ENCODE measurements at places on chromosomes 16 and 17.

DNA sequence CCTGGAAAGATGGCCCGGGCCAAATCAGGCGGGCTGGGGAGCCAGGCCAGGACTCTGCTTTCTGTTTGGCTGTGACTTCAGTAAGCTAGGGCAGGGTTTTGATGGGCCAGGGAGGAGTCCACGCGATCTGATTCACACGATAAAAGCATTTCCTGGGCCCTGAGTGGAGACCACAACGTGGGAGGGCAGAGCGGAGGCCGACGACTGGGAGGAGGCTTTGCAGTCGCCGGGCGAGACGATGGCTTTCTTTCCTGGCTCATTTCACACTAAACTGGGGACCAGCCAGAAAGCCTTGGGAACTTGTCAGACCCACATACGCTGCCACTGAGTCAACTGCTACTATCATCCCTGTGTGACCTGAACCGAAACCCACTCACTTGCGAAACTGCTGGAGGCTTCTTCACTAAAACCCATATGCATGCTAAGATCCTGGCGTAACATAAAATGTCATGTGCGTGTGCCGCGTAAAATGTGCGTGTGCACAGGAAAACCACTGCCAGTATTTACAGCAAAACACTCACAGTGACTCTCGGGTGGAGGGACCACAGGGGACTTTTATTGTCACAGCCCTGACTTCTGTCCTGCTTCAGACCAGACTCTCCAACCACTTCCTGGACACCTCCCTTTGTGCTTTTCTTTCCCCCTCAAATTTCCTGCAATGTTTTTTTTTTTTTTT lies 14.2 kb upstream of the RHBDF2 start:
- H3K4me1 ChIP-seq = peaks cover 53% of the 10 kb centered on the region
- no peaks in the 10 kb centered on the region for H3K36me3 ChIP-seq
- DNase-seq = peak; percentile 76
- peak overlapping the region; percentile 66 for H3K4me3 ChIP-seq
- H3K27me3 ChIP-seq = no peaks in the 10 kb centered on the region

DNA sequence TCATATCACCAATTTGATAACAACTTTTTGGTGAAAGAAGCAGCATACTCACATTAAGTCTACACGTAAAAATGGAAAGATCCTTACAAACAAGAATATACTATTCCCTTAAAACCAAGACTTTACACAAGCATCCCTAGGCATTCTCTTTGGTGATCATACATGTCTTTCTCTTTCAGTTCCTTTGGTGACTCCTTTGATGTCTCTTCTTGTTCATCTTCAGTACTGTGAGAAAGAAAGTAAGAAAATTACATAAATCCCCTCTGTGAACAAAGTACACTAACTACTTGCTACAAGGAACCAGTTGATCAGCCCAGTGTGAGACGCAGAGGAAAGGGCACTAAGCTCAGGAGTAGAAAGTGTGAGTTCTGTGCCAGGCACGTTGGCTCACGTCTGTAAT lies 59.6 kb upstream of the MTMR4 start:
- no peak overlapping the region for H3K27ac ChIP-seq
- no peak for DNase-seq
- no peaks in the 10 kb centered on the region for H3K36me3 ChIP-seq
- no peak overlapping the region for H3K4me3 ChIP-seq

- H3K36me3 ChIP-seq = no peaks in the 10 kb centered on the region
- peak; percentile 10 for DNase-seq
- no peak overlapping the region for H3K4me3 ChIP-seq
- H3K27ac ChIP-seq = no peak overlapping the region
- H3K4me1 ChIP-seq = no peaks in the 10 kb centered on the region
- no peaks in the 10 kb centered on the region for H3K27me3 ChIP-seq
Measured at GRCh38 chr16:59192551-59193199, 458.6 kb upstream of the GOT2 start.

DNA sequence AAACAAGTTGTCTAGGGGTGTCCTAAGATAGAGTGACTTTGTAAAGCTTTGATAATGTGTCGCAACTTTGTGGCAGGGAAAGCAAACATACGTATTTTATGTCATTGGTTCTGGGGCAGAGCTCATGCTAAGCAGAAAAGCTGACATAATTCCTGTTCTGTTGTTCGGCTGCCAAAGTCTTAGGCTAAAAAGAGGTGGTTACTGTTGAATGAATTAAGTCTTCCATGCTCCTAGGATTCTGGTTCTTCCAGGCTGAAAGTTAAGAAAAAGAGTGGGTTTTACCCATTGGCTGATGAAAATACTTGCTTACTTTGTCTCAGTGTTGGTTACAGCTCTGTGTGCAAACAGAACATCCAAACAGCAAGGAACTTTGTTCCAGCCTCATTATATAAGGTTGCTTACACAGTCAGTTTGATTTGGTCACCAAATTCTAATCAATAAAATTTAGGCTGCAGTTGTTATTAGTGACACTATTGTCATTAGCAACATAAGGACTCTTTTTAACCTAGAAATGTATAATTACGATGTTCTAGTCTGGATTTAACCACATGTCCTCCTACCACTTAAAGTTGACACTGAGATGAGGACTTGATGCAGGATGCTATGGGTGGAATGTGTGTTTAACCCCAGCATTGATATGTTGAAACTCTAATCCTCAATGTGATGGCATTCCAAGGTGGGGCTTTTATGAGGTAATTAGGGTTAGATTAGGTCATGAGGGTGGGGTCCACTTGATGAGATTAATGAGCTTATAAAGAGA lies 114.0 kb upstream of the GOT2 start:
- no peaks in the 10 kb centered on the region for H3K27me3 ChIP-seq
- no peak for DNase-seq
- H3K4me3 ChIP-seq = no peak overlapping the region
- H3K27ac ChIP-seq = no peak overlapping the region
- no peaks in the 10 kb centered on the region for H3K4me1 ChIP-seq

- H3K36me3 ChIP-seq = peaks cover 2% of the 10 kb centered on the region
- peak overlapping the region; percentile 62 for H3K4me3 ChIP-seq
- H3K27ac ChIP-seq = peak overlapping the region; percentile 79
Measured at GRCh38 chr16:84138824-84139627, 6.0 kb downstream of the HSDL1 start.

GRCh38 chr16:8916541-8917225 lies 34.5 kb downstream of the LITAFD start:
- H3K27ac ChIP-seq = peak overlapping the region; percentile 37
- no peak overlapping the region for H3K4me3 ChIP-seq

DNA sequence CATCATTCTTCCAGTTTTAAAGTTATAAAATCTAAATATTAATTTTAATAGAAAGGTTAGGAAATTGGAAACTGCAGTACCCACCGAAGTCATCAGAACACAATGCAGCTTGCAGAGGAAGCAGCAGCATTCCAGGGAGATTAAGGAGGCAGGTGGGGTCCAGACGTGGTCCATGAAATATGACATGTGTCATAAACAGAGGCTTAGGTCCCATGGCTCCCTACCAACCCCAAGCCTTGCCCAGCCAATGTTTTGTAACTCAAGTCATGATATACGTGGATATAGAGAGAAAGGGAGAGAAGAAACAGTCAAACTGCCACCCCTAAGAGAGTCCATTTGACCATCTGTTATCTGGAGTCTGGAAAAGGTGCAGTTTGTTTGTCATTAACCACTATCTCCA lies 670.0 kb downstream of the TOX3 start:
- H3K4me1 ChIP-seq = no peaks in the 10 kb centered on the region
- H3K27me3 ChIP-seq = no peaks in the 10 kb centered on the region
- no peak for DNase-seq

GRCh38 chr17:44794851-44795413 lies 35.2 kb downstream of the GJC1 start:
- no peak overlapping the region for H3K4me3 ChIP-seq
- no peaks in the 10 kb centered on the region for H3K36me3 ChIP-seq
- H3K27ac ChIP-seq = peak overlapping the region; percentile 64
- H3K4me1 ChIP-seq = peaks cover 9% of the 10 kb centered on the region

GRCh38 chr16:87608400-87608985 lies 6.2 kb downstream of the JPH3 start:
- DNase-seq = peak; percentile 44
- peaks cover 42% of the 10 kb centered on the region for H3K27me3 ChIP-seq
- H3K27ac ChIP-seq = no peak overlapping the region
- no peaks in the 10 kb centered on the region for H3K36me3 ChIP-seq
- H3K4me3 ChIP-seq = no peak overlapping the region

- H3K4me1 ChIP-seq = no peaks in the 10 kb centered on the region
- H3K36me3 ChIP-seq = no peaks in the 10 kb centered on the region
- H3K27me3 ChIP-seq = peaks cover under 1% of the 10 kb centered on the region
- no peak overlapping the region for H3K4me3 ChIP-seq
Measured at GRCh38 chr16:88376835-88377726, 5.7 kb upstream of the ZNF469 start.

GRCh38 chr17:32626379-32626791 lies 139.6 kb downstream of the CDK5R1 start:
- no peaks in the 10 kb centered on the region for H3K36me3 ChIP-seq
- DNase-seq = no peak
- no peak overlapping the region for H3K27ac ChIP-seq
- no peak overlapping the region for H3K4me3 ChIP-seq
- H3K27me3 ChIP-seq = no peaks in the 10 kb centered on the region

GRCh38 chr16:65657071-65657494 lies 535.2 kb upstream of the CDH11 start:
- no peak overlapping the region for H3K27ac ChIP-seq
- no peaks in the 10 kb centered on the region for H3K36me3 ChIP-seq

DNA sequence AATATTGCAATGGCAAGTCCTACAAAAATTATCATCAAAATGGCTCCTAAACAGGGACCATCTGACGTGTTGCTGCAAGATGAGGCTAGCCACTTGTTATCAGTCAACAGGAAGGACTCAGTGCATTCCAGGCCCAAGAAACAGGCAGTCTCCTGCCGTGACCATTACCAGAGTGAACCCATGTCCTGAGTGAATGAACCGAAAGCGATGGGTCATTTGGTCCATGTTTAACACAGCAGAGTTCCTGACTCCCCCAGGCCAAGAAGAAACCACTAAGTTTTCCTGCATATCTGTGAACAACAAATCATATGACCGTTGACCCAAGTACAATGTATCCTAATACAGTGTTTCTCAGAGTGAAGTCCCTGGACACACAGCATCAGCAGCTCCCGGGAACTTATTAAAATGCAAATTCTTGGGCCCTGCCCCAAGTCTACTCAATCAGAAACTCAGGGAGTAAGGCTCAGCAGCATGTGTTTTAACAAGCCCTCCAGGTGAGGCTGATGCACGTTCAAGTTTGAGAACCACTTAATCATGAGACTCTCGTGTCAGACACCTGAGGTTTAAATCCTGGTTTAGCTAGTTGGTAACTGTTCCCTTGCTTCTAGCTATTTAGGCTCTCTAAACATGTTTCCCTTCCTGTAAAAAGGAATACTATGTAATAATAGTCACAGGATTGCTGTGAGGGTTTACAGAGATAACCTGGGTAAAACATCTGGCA lies 429.4 kb upstream of the MAF start:
- no peak overlapping the region for H3K27ac ChIP-seq
- H3K4me1 ChIP-seq = peaks cover 10% of the 10 kb centered on the region
- peaks cover 5% of the 10 kb centered on the region for H3K27me3 ChIP-seq
- DNase-seq = no peak
- no peaks in the 10 kb centered on the region for H3K36me3 ChIP-seq

DNA sequence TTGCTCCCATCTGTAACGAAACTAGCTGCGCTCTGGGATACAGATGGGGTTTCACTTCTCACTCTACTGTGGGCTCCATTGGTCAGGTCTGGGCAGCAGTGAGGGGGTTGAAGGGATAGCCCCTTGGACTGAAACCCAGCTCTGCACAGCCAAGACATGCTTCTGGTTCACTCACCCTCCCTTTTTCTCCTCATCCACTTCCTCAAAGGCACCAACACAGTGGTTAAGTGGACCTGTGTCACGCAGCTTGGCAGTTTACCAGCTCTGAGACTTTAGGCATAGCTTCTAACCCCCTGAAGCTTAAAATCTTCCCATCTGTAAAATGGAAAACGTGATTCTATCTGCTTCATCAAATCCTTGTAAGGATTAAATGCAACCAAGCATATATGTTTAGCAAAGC lies 11.5 kb upstream of the KRT38 start:
- no peaks in the 10 kb centered on the region for H3K36me3 ChIP-seq
- no peak for DNase-seq
- H3K4me1 ChIP-seq = no peaks in the 10 kb centered on the region
- no peak overlapping the region for H3K27ac ChIP-seq
- H3K27me3 ChIP-seq = no peaks in the 10 kb centered on the region

DNA sequence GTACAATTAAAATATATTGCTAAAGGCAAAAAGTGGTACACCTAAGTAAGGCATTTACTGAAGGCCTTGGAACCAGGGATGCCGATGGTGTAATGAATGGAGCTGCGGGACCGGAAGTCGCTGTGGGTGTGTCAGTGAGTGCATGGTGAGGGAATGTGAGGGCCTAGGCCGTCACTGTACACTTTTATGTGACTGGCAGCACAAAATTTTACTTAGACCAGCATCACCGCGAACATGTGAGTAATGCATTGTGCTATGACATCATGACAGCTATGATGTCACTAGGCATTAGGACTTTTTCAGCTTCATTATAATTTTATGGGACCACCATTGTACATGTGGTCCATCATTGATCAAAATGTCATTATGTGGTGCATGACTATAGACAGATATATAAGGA lies 14.7 kb downstream of the ALOX15B start:
- peaks cover 9% of the 10 kb centered on the region for H3K27me3 ChIP-seq
- H3K36me3 ChIP-seq = no peaks in the 10 kb centered on the region

DNA sequence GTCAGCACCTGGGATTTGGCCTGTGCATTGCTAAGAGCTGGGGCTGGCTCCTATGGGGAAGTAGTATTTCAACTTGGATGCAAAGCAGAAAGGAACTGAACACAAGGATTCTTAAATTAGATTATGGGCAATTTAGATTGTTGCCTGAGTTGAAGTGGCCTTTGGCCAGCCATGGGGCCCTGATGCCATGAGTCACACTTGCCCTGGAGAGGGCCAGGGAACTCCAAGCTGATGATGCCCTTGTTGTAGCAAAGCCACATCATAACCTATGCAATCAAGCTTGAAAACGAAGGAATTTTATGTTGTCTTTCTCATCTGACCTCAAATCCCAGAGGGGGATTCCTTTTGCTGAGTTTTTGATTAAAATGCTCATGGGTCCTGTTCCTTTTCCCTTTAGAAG lies 3.9 kb upstream of the SPATA32 start:
- peaks cover 49% of the 10 kb centered on the region for H3K36me3 ChIP-seq
- H3K27ac ChIP-seq = peak overlapping the region; percentile 61
- H3K27me3 ChIP-seq = no peaks in the 10 kb centered on the region
- H3K4me1 ChIP-seq = peaks cover 49% of the 10 kb centered on the region
- H3K4me3 ChIP-seq = no peak overlapping the region
